GM13976 (cell line): ENCODE measurements at places on chromosomes 11 and 22.

GRCh38 chr11:125173556-125173955 lies 9.0 kb downstream of the PKNOX2 start:
- no peak for DNase-seq

DNA sequence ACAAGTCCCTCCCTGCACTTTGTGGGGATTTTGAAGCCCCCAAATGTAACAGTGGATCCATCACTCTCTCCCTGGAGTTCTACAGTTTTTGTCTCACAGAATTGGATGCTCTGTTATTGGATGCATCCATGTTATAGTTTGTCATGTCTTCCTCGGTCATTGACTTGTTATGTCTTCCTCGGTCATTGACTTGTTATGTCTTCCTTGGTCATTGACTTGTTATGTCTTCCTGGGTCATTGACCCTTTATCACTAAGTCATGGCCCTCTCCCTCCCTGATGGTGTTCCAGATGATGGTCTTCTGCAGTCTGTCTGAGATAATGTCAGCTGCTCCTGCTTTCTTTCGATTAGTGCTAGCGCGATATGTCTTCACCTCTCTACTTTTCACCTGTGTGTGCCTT lies 981.5 kb downstream of the BRD1 start:
- no peak for DNase-seq

GRCh38 chr22:46580940-46581537 lies 39.1 kb upstream of the GRAMD4 start:
- DNase-seq: no peak

DNA sequence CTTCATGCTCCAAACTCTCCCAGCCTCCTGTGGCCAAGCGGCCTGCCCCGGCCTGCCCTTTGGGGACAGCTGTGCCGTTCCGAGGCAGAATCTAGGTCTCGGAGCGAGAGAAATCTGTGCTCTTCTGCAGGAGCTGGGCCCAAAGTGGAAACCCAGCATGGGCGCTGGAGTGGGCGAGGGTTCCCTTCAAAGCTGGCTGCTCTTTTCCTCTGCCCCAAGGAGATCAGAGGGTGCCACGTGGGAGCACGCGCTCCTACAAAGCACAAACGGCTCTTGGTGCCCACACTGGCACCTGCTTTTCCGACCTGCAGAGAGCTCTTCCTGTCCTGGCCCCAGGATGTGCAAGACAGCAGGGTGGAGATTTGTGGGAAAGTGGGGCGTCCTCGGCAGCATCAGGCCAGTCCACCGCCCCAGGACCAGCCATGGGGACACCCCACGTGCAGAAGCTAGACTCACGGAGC lies 6.9 kb downstream of the OSBPL5 start:
- DNase-seq: no peak

GRCh38 chr22:17265649-17266248 lies 46.5 kb upstream of the ADA2 start:
- no peak for DNase-seq

DNA sequence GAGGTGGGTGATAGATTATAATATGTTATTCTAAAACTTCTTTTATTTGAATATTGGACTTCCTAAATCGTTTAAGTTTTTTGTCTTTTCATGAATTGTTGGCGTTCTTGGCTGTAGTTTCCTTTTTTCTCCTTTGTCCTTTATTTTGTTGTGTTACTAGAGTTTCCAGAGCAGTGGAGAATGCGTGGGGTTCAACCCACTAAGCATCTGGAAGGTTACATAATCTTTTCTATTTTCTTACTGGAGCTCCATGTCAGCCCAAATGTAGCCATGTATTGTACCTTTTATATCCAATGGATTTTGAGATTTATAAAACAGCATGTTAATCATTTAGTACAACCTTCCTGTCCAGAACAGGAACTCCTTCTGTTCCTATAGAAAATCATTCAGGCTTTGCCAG lies 63.2 kb downstream of the PPP6R3 start:
- DNase-seq: no peak

- DNase-seq: no peak
Observed at GRCh38 chr11:65032216-65032615, 5.0 kb downstream of the SNX15 start.

DNA sequence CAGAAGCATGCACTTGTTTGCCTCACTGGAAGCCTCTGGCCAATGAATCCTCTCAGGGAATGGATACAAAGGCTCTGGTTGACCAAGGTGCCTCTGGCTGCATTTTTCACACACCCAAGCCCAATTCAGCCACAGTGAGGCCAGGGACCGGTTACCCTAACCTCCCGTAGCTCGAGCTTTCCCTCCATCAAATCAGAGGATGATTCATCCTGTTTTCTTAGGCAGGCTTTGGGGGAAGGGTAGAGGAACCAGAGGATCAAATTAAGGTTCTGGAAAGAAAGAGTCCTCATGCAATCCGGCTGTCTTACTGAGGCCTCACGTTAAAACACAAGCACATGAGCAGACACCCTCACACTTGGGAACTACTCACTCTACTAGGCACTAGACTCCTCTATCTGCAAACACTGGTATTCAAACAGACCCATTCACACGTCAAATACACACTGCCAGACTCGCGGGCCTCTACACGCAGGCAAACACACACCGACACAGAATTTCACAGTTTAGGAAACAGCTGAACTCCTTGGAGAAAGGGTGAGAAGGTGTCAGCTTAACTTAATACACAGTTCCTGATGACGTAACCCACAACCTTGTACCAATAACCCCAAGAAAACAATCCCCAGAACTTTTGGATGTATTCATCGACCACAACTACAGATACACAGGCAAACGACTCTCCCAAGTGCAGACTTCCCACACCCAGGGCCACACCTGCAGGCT lies 12.4 kb downstream of the NRXN2 start:
- no peak for DNase-seq

DNA sequence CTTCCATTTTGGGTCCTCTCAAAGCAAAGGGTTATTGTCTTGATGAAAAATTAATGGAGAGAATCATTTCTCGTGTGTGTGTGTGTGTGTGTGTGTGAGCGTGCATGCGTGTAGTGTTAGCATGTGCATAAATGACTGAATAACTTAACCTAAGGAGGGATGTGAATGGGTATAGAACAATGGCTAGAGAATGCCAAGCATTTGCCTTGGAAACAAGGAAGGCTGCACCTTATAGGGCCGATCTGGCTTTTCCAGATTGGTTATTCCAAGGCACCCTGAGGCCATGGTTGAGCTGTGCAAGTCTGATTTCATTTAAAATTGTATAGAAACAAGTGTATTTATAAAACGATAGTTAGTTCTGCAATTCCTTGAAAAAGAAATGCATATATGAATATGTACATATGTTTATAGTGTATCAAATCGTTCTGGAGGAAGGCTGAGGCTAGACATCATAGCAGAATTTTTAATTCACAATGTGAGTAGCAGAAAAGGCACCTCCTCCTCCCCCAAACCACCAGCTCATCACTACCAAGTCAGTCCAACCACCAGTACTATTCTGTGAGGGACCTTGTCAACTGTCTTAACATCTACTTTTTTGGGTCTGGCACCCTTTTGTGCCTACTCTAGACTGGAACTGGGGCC lies 322.7 kb upstream of the ISX start:
- no peak for DNase-seq

DNA sequence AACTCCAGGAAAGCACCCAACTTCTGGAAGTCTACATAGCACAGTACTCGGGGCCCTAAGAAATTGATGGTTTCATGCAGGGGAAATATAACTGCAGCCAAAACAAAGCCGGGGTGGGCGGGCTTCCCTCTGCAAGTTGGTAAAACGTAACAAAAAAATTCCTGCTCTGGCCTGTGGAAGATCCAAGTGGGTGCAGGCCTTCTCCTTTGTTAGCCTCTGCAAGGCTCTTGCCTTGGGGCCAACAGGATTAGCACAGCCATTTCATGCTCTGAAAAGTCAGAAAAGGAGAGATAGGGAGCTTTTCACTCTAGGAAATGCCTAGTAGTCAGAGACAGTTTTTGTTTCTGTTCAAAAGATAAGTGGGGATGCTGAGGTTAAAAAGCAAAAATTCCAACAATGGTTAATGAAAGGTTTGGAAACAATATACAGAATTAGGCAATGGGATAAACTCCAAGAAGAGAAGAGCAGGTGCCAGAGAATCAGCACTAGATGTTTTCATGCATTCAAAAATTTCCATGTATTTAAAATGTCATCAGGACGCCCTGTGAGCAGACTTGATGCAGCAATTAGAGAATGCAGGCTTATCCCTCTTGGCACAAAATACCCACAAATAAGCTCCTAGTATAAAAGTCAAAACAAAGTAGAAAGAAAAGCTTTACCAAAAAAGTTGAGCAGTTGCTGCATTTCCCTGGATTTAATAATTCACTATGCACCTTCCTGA lies 72.3 kb upstream of the CHRM4 start:
- DNase-seq: no peak

GRCh38 chr11:121374286-121374985 lies 77.7 kb upstream of the SORL1 start:
- DNase-seq: no peak

DNA sequence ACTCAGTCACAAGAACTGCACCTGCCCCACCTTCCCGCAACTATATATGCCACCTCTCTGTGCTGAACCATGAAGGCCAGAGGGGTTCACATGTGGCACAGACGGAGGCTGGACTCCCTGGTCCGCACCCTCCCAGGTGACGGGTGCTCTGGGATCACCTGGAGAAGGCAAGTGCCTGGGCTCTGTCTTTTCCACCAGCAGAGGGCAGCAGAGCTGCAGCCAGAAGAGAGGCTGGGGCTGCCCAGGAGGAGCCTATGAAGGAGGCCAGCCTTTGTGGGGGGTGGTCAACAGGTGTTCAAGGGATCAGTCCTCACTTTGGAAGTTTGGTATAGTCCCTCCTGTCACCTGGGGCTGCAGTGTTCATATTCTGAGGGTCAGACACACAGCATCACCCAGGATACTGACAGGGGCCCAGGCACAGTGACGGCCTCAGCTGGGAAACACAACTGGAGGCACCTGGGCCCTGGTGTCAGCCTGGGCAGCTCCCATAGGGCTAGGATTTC lies 39.2 kb upstream of the IGLL5 start:
- DNase-seq: peak; percentile 49

GRCh38 chr11:39541945-39542351 lies 1917.5 kb downstream of the LRRC4C start:
- no peak for DNase-seq

DNA sequence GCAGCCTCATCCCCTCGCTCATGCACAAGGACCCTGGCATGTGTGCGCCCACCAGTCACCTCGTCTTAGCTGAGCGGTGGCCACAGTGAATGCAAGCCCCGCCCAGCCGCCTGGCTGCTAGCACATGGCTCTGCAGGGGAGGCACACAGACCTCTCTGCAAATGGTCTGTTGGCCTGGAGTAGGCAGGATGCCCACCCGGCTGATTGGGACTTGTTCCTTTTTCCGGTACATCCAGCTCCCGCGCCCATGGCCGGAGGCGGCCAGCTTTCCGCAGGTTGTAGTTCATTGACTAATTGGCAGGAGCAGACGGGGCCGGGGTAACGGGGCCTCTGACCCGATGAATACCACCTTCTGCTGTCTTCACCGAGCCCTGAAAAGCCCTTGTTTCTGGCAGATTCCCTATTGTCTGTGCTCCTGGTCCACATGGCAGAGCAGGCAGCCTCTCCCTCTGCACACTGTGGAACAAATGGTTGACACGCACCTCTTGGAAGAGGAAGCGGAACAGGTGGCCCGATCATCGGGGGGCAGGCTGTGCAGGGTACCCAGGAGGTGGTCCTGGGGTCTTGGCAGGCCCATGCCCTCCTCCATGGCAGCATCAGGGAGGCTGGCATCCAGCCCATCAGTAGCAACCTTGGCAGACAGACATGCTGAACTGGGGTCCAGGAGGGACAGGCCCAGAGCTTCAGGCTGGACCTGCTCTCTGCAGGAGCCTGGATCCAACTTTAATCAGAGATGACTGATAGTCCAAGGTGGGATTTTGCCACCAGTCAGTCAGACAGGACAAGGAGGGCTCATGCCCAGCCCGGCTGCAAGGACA lies 1512.0 kb downstream of the BRD1 start:
- DNase-seq: no peak

DNA sequence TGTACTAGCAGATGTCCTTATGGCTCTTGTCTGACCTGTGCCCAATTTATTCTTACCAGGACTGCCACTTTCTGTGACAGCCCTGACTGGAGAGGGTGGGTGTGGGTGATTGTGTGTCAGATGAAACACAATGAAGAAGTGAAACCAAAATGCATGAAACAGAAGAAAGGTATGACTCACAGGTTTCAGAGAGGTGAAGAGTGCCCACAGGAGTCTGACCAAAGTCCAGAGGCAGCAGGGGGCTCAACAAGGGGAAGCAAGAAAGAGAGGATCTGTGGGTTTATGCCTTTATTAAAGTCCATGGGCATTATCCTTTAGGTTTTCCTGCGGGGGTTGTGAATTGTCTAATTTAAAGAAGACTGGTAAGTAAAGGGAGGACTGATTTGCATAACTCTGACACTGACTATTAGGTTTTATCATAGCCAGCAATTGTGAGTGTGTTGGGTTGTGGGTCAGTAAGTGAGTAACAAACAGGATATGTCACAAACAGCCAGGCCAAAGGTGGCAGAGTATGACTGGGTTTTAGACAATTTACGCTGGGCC lies 3.9 kb upstream of the OR4C6 start:
- DNase-seq: peak; percentile 3

DNA sequence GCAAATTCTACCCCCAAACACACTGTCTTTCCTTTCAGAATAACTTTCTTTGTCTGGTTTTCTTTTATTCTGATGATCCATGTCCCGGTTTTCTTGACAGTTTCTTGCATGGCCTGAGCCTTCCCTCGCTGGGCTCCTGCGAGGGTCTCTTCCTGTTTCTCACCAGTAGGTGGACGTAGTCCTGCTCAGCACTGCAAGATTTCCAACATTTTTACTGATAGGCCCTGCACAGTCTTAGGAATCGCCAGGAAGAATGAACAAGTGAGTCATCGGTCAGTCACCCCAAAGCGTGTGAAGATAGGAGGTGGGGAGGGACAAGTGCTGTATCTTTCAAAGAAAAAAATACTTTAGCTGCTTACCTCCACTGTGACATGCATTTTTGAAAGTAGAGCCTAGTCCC lies 16.9 kb upstream of the KIRREL3 start:
- no peak for DNase-seq

DNA sequence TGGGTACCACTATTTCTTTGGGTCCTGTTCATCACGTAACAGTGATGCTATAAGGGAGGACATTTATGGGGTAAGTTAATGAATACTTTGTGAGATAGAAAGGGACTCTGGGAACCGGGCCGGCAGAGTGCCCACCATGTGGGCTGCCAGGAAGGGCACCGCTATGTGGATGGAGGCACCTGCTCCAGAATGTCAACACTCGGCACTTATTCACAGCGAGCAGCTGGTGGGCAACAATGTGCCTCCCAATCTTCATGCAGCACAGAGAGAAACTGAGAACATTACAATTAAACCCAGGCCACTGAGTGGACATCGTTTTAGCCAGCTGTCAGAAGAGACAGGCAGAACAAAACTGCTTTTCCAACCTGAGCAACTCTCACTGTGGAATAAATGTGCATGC lies 15.8 kb upstream of the ELFN2 start:
- no peak for DNase-seq
